ENCODE measurements at places on chromosomes 13 and 19.

DNA sequence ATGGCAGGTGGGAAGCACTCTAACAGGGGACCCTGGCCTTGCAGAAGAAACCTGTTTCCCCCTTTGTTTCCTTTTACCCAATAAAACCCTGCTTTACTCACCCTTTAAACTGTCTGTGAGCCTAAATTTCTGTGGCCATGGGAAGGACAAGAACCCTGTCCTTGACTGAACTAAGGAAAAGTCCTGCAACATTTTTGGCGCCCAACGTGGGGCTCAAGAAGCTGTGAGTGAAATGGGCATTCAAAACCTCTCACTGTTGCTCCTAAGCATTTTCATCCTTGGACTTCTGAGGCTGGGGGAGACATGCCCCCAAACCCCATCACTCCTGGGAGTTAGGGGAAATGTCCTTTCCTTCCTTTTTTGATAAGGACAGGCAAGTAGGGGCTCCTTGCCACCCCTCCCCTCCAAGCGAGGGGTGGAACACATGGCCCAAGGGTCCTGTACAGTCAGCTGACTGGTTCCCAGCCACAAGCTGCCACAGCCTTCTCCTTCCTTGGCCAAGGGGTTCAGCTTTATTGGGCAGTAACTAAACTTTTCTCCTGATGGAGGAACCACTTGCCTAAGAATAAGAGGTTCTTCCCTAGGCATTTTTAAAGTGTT is 381.6 kb downstream of the KLF5 start:
- DNase-seq, result peak; percentile 31

GRCh38 chr13:111855191-111855590 is 211.8 kb upstream of the SOX1 start:
- no peak for DNase-seq

- no peak for DNase-seq
Observed at GRCh38 chr13:44211704-44212346, 161.8 kb upstream of the SERP2 start.

DNA sequence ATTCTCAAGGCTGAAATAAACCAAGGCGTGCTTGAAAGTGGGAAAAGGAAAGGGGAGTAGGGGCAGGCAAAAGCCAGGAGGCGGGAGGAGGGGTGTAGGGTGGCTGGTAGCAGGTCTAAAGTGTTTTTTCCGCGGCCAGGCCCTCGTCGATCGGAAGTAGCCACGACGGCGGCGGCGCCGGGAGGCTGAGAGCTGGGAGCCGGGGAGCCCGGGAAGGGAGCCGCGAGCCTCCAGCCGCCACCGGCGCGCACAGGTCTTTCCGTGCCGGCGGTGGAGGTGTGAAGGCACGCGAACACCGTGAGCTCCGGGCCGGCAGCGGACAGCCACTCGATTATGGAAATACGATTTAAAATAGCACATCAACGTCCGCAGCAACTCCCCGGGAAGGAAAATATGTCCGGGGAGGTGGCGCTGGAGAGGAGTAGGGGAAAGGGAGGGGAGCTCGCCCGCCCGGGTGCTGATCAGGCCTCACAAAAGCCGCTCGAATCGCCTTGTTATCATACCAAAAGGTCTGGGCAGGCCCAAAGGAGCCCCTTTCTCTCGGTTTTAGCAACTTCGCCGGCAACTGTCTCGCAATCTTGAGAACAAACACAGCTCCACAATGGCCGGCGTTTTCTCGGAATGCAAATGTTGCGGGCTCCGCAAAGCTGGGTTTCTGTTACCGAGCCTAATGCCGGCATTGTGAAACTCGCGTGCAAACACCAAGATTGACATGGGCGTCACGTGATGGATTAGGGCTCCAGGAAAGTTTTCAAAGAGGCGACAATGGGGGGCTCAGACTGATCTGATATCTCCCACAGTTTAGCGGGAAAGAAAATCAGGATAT is 2.9 kb upstream of the PCDH8 start:
- DNase-seq, result peak; percentile 19

GRCh38 chr19:13506471-13506820 is at the start of gene CACNA1A:
Gene CACNA1A (minus strand): TSS chr19:13506479. CDS start chr19:13506224, 255 bp downstream.
- no peak for DNase-seq
